A549 treated with AZD2906 at 1 μM for 4 hours (cell line): ENCODE measurements at places on chromosomes 5 and 9. TPM values are rescaled to one million over a fixed set of nuclear protein-coding genes. Genes with fewer than 3 reads are reported as not detected.

PCDHAC2 gene
- 3.2 to 5.7 TPM (median 3.6 TPM) in 5 replicates for total RNA-seq

FOXD4L6 gene
- total RNA-seq: 0.06 to 0.09 TPM in 2 of 5 replicates, not detected in the others

SLC30A5 gene
- total RNA-seq: 29.6 to 39.1 TPM (median 30.4 TPM) in 5 replicates

SELENOP gene
- total RNA-seq: 0.15 to 0.58 TPM (median 0.37 TPM) in 5 replicates

LCN15 gene
- total RNA-seq: 0.05 to 0.09 TPM (median 0.09 TPM) in 3 of 5 replicates, not detected in the others

UNC5A gene
- total RNA-seq: 0.55 to 0.90 TPM (median 0.84 TPM) in 5 replicates

BTNL8 gene
- total RNA-seq: 0.06 TPM in 1 of 5 replicates, not detected in the others

TEX48 gene
- total RNA-seq: not detected in 5 replicates

NIPSNAP3A gene
- 11.3 to 15.5 TPM (median 13.9 TPM) in 5 replicates for total RNA-seq

PCDHGA3 gene
- 0.02 to 0.03 TPM in 2 of 5 replicates, not detected in the others for total RNA-seq

DIPK1B gene
- total RNA-seq: 6.1 to 9.8 TPM (median 9.3 TPM) in 5 replicates

PCDHGA7 gene
- 0.71 to 1.2 TPM (median 0.76 TPM) in 5 replicates for total RNA-seq

TRIM7 gene
- total RNA-seq: 25.9 to 43.9 TPM (median 40.4 TPM) in 5 replicates

MED22 gene
- total RNA-seq: 23.5 to 32.2 TPM (median 30.0 TPM) in 5 replicates

IFNA4 gene
- not detected in 5 replicates for total RNA-seq

GADD45G gene
- total RNA-seq: 0.11 to 0.76 TPM (median 0.39 TPM) in 5 replicates

PTGDS gene
- total RNA-seq: 0.47 to 1.4 TPM (median 0.62 TPM) in 5 replicates

PCDHGB4 gene
- 0.81 to 1.0 TPM (median 0.92 TPM) in 5 replicates for total RNA-seq

ABLIM3 gene
- 23.6 to 26.4 TPM (median 24.9 TPM) in 5 replicates for total RNA-seq

TMEM161B gene
- total RNA-seq: 6.5 to 11.3 TPM (median 8.1 TPM) in 5 replicates

NUP214 gene
- total RNA-seq: 23.0 to 25.5 TPM (median 24.3 TPM) in 5 replicates

ELAVL2 gene
- total RNA-seq: 0.02 to 0.04 TPM (median 0.03 TPM) in 3 of 5 replicates, not detected in the others

PLEKHG4B gene
- 1.00 to 2.0 TPM (median 1.7 TPM) in 5 replicates for total RNA-seq

FOXD4L3 gene
- 0.05 to 0.21 TPM (median 0.10 TPM) in 4 of 5 replicates, not detected in the other for total RNA-seq

SAPCD2 gene
- total RNA-seq: 14.8 to 26.1 TPM (median 23.7 TPM) in 5 replicates

CMBL gene
- total RNA-seq: 20.5 to 23.9 TPM (median 21.4 TPM) in 5 replicates

ZNF483 gene
- total RNA-seq: 0.31 to 1.1 TPM (median 0.49 TPM) in 5 replicates

KIF12 gene
- 1.3 to 1.9 TPM (median 1.5 TPM) in 5 replicates for total RNA-seq

PAPPA gene
- total RNA-seq: 23.2 to 30.4 TPM (median 29.1 TPM) in 5 replicates

C5orf22 gene
- total RNA-seq: 9.8 to 14.8 TPM (median 11.8 TPM) in 5 replicates

ITGA2 gene
- total RNA-seq: 8.6 to 11.6 TPM (median 9.6 TPM) in 5 replicates

ZNF354C gene
- total RNA-seq: 0.45 to 0.81 TPM (median 0.78 TPM) in 5 replicates

IGFBPL1 gene
- 2.1 to 2.9 TPM (median 2.4 TPM) in 5 replicates for total RNA-seq

CLIC3 gene
- 3.2 to 7.2 TPM (median 5.6 TPM) in 5 replicates for total RNA-seq

TXNDC8 gene
- not detected in 5 replicates for total RNA-seq

COQ4 gene
- total RNA-seq: 52.2 to 61.8 TPM (median 58.9 TPM) in 5 replicates

IPO11 gene
- 14.6 to 15.7 TPM (median 15.3 TPM) in 5 replicates for total RNA-seq

MAMDC2 gene
- total RNA-seq: 0.16 to 0.39 TPM (median 0.25 TPM) in 5 replicates

HACD4 gene
- 0.84 to 1.1 TPM (median 1.0 TPM) in 5 replicates for total RNA-seq

SPINK6 gene
- 0.28 to 0.75 TPM (median 0.36 TPM) in 5 replicates for total RNA-seq

ARL14EPL gene
- 0.11 to 0.31 TPM (median 0.25 TPM) in 5 replicates for total RNA-seq

DAB2IP gene
- total RNA-seq: 9.8 to 14.0 TPM (median 11.2 TPM) in 5 replicates

BAAT gene
- total RNA-seq: 0.31 to 0.49 TPM (median 0.46 TPM) in 5 replicates

IRX1 gene
- not detected in 5 replicates for total RNA-seq

RANBP17 gene
- 1.8 to 3.2 TPM (median 2.3 TPM) in 5 replicates for total RNA-seq

TMOD1 gene
- 1.3 to 2.0 TPM (median 1.6 TPM) in 5 replicates for total RNA-seq

AFAP1L1 gene
- total RNA-seq: 12.3 to 15.7 TPM (median 15.4 TPM) in 5 replicates

NLN gene
- total RNA-seq: 50.4 to 76.6 TPM (median 61.3 TPM) in 5 replicates

CAMK2A gene
- total RNA-seq: 0.56 to 0.80 TPM (median 0.69 TPM) in 5 replicates

EDIL3 gene
- 0.08 to 0.21 TPM (median 0.12 TPM) in 5 replicates for total RNA-seq

AGXT2 gene
- total RNA-seq: not detected in 5 replicates

PCDHGB2 gene
- 0.05 to 0.08 TPM (median 0.07 TPM) in 5 replicates for total RNA-seq

SV2C gene
- total RNA-seq: not detected in 5 replicates

DDX46 gene
- total RNA-seq: 49.9 to 75.8 TPM (median 59.6 TPM) in 5 replicates

LRRC14B gene
- not detected in 5 replicates for total RNA-seq

GABBR2 gene
- 0.11 to 0.25 TPM (median 0.14 TPM) in 5 replicates for total RNA-seq
